ENCODE measurements at places on chromosomes 12 and 14. TPM values are rescaled to one million over a fixed set of nuclear protein-coding genes. Genes with fewer than 3 reads are reported as not detected.

TAS2R13 gene
- polyA plus RNA-seq: not detected

DNA sequence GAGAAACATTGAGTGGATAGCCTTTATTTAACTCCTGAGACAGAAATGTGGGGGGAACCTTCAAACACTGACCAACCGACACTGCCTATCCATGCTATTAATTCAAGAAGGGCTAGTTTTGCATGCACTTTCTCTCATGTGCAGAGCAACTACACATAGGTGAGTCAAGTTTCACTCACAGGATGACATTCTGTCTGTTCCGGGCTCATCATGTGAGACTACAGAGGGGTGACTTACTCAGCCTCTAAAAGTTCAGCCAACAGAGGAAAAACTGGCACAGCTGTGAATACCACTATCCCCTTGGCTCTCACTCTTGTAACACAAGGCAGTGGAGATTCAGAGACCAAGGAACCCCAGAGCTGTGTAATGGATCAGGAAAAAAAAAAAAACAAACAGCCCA, 13.3 kb downstream of the BEST3 start:
- no peak for DNase-seq

DNA sequence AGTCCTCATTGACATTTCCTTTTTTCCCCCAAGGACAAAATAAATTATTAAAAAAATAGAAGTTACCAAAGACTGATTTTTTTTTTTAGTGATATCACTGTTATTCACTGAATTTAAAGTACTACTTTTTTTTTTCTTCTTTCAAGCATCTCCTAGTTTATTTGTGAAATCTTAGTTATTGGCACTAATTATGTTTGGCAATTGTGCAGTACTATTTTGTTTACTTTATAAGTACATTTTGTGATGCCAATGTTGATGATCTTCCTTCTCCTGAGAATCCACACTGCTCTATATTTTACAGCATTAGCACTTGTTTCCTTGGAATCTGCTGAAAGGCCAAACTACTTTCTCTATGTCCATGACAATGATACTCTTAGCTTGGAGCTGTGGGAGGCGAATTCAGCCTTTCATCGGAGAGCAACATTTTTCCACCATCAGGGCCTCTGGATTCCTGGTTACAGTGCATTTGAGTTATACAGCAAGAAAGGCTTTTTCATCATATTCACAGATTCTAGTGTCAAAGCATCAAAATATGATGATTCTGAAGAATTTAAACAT, 123.8 kb upstream of the PTPRQ start:
- no peak for DNase-seq

- no peak for DNase-seq
Measured at GRCh38 chr12:118959985-118960560, 21.3 kb upstream of the SRRM4 start.

DNA sequence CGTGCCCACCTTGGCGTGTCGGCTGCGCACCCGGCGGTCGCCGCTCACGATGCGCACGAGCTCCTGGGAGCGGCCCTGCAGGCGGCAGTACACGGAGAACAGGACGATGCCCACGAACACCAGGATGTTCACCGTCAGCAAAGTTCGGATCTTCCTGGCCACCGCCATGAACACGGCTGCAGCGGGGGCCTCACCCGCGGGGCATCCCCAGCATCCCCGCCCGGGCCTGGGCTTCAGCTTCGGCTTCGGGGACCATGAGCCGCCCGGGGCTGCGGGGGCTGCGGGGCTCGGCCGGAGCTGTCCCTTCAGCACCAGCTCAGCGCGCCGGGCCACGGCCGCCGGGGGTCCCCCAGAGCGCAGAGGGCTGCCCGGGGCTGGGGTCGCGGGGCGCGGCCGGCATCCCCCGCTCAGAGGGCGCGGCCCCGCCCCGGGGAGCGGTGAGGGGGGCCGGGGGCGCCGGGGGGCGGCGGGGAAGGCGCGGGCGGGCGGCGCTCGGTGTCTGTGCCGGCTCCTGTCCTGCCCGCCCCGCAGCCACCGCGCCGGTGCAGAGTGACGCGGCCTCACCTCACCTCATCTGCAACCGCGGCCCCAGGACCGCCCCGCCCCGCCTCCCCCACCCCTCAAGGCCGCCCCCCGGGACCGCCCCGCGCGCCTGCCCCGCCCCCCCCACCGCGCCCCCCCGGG, at the start of gene GALNT9:
GALNT9 (minus strand) TSS at position 554 of the 684 bp plus-strand sequence; CDS start at position 168, 386 bp downstream.
- no peak for DNase-seq
